ENCODE measurements at places on chromosomes 11 and 22. TPM values are rescaled to one million over a fixed set of nuclear protein-coding genes. Genes with fewer than 3 reads are reported as not detected.

The C11orf97 gene
- not detected for total RNA-seq

The TNKS1BP1 gene
- total RNA-seq = 19.3 TPM

The ABCC8 gene
- total RNA-seq = 9.8 TPM

The APOBEC3C gene
- 0.31 TPM for total RNA-seq

The OR52E8 gene
- not detected for total RNA-seq

The ROM1 gene
- total RNA-seq = 3.1 TPM

The LARGE2 gene
- 0.16 TPM for total RNA-seq

The TLCD5 gene
- 22.9 TPM for total RNA-seq

The LRRN4CL gene
- 0.16 TPM for total RNA-seq

The CEP126 gene
- total RNA-seq = 9.4 TPM

The DEUP1 gene
- total RNA-seq = 0.16 TPM

The SLC15A3 gene
- 5.8 TPM for total RNA-seq

The RASGRP2 gene
- 36.7 TPM for total RNA-seq

The LINC01488 gene
- not detected for total RNA-seq

The NXPE4 gene
- total RNA-seq = not detected

The PATE4 gene
- not detected for total RNA-seq

The BBOX1 gene
- 4.1 TPM for total RNA-seq

The CRYBB2 gene
- total RNA-seq = not detected

The CYP2D6 gene
- 1.7 TPM for total RNA-seq

The SCGB1A1 gene
- total RNA-seq = not detected

The LBHD1 gene
- total RNA-seq = 0.94 TPM

The RGL4 gene
- total RNA-seq = not detected

The CDC45 gene
- total RNA-seq = 1.4 TPM

The TTC36 gene
- 2.7 TPM for total RNA-seq

The PIH1D2 gene
- total RNA-seq = 2.0 TPM

The IGLL1 gene
- not detected for total RNA-seq

The BAIAP2L2 gene
- total RNA-seq = not detected

The MSANTD4 gene
- total RNA-seq = 67.1 TPM

The TMEM86A gene
- 6.9 TPM for total RNA-seq
